A549 treated with Mapracorat at 1 μM for 4 hours (cell line): ENCODE measurements at places on chromosomes 5 and 9. TPM values are rescaled to one million over a fixed set of nuclear protein-coding genes. Genes with fewer than 3 reads are reported as not detected.

The ANKRD34B gene
- 0.04 to 0.16 TPM (median 0.09 TPM) in 4 of 5 replicates, not detected in the other for total RNA-seq

The CNTNAP3B gene
- total RNA-seq: 12.4 to 17.5 TPM (median 14.8 TPM) in 5 replicates

The SAP30L gene
- 29.0 to 35.0 TPM (median 31.5 TPM) in 5 replicates for total RNA-seq

The AJM1 gene
- total RNA-seq: 3.3 to 4.7 TPM (median 4.6 TPM) in 5 replicates

The LTC4S gene
- total RNA-seq: 0.58 TPM in 2 of 5 replicates, not detected in the others

The KYAT1 gene
- total RNA-seq: 9.9 to 14.3 TPM (median 10.9 TPM) in 5 replicates
